Occipital lobe (tissue), 3 donors: ENCODE measurements at places on chromosomes 2 and 18. TPM values are rescaled to one million over a fixed set of nuclear protein-coding genes. Genes with fewer than 3 reads are reported as not detected.

INHBB gene
- 5.0 TPM for total RNA-seq

INPP5D gene
- 2.5 TPM for total RNA-seq

ZBTB14 gene
- total RNA-seq, result 36.8 TPM

VWA3B gene
- total RNA-seq, result 0.31 TPM

COL5A2 gene
- total RNA-seq, result 18.9 TPM

CCDC148 gene
- 25.7 TPM for total RNA-seq
